ENCODE measurements at places on chromosomes 13 and 19.

DNA sequence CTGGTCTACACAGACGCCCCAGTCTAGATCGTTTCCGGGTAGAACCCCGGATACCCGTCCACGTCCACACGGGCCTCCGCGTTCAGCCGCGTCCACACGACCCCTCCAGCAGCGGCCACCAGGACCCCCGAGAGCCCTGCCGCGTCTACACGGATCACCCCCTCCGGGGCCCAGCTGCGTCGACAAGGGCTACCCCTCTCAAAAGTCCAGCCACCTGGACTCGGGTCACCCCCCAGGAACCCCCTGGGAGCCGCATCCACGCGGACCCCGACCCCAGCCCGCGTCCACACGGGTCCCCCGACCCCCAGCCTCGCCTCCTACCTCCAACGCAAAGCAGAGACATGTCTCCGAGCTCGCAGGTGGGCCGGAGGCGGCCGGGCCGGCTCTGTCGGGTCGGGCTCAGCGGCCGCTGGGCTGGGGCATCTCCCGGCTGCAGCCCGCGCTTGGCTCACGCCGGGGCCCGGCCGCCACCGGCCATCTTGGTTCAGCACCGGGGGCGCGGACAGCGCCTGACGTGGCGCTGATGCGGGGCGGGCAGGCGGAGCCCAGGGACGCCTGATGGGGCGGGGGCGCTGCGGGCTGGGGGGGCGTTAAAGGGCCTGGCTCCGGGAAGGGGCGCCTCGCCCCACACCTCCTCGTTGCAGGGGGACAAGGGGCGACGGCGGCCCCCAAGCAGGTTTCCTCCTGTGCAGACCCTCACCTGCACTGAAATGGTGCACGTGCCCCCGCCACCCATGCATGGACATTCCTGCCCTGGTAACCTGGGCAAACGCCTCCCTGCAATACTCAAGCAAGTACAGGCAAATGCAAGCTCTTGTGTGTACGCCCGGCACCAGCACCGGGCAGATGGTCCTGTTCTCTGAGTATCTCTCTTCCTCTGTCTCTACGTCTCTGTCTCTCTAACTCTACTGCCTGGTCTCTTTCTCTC lies at the start of gene UNC13A:
TSS of gene UNC13A (minus strand) at position 498 of the 928 bp plus-strand sequence. CDS start at position 343, 155 bp downstream.
- peak; percentile 60 for DNase-seq

GRCh38 chr13:27712421-27712820 lies 79.9 kb upstream of the GSX1 start:
- peak; percentile 8 for DNase-seq

- no peak for DNase-seq
These were observed 29.9 kb upstream of the TUBGCP3 start for GRCh38 chr13:112617754-112618375.

- no peak for DNase-seq
These were observed 16.0 kb upstream of the PRR19 start for GRCh38 chr19:42285988-42286348.

GRCh38 chr19:18775586-18776287 lies 15.4 kb downstream of the COMP start:
- no peak for DNase-seq

- DNase-seq = peak; percentile 37
These were observed 6.7 kb upstream of the MADCAM1 start for GRCh38 chr19:489418-490196.

- DNase-seq = no peak
These were observed 117.9 kb downstream of the TM9SF2 start for GRCh38 chr13:99619207-99619606.

DNA sequence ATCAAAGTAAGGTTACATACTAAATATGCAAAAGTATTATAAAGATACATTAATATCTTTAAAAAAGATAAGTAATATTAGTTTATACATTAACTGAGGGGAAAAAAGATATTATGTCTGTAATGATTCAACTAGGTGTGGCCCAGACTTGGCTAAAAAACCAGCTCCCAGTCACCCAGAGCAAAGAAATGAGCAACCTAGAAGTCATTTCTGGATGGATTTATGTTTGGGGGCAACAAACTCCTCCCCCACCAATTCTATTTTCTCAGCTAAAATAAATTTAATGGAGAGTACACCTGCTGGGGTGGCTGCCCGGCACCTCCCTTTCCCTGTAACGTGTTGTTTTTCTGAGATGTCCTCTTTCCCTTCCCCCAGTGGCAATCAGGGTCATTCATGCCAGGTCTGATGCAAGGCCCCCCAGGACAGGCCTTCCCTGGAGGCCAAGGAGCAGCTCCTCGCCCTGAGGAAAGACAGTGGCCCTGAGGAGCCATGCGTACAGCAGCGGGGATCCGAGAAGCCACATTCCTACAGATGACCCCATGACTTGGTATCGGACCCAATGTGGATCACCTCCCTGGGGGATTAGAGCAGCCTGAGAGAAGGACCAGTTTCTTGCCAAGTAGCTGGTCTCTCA lies 78.6 kb upstream of the DOCK9 start:
- DNase-seq = no peak

GRCh38 chr19:30881930-30882329 lies 467.3 kb downstream of the TSHZ3 start:
- no peak for DNase-seq

- peak; percentile 86 for DNase-seq
These were observed 20.2 kb downstream of the BBC3 start for GRCh38 chr19:47210689-47211316.

DNA sequence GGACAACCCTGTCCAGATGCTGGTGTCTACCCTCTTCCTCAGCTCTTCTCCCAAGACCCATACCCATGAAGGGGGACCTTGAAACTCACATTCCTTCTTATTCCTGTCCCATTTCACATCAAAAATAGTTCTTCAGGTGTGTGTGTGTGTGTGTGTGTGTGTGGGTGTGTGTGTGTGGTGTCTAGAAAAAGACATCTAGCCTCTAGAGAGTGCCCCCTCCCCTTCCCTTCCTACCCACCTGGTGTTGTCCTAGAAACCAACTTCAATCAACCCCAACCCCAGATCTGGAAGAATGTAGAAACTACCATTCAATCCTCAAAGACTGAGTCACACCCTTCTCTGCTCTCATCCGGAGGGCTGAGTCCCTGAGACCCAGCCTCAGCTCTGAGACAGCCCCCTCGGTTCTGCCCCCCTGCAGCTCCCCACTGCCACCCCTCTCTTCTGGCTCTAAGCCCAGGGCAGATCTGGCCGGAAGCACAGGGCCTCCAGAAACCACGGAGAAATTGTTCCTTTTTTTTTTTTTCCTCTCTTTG lies 3.5 kb downstream of the KCNN4 start:
- peak; percentile 60 for DNase-seq

DNA sequence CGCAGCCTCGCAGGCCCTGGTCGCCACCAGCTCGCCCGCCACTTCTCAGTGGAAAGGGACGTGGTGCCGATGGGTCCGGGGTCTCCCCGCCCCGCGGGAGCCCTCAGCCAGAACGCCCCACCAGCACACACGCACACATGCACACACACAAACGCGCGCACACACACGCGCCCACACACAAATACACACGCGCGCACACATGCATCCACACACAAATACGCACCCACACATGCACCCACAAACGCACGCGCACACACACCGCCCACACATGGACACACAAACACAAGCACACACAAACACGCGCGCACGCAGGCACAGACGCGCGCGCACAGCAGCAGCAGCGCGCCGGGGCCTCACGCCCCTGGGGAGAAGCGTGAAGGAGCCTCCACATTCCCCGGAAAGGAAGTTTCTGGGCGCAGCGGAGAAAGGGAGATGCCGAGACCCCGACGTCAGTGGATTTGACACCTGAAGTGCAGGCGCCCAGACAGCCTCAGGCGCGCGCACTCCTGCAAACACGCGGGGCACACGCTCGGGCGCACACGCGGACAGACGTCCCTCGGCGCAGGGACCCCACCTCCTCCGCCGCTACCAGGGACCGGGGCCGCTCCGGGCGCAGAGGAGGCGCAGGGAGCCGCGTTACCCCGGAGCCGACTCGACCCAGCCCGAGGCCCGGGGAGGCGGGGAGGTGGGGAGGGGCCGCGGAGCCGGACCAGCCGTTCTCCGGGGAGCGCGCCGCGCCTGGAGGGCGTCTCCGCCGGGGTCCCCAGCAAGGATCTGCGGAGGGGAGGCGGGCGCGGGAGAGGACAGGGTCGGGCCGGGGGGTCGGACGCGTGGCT lies 622 bp downstream of the RASA3 start:
- peak; percentile 56 for DNase-seq

GRCh38 chr13:66974174-66974573 lies 256.0 kb downstream of the PCDH9 start:
- DNase-seq = no peak

GRCh38 chr19:27657271-27658051 lies 1555.5 kb downstream of the UQCRFS1 start:
- DNase-seq = no peak

DNA sequence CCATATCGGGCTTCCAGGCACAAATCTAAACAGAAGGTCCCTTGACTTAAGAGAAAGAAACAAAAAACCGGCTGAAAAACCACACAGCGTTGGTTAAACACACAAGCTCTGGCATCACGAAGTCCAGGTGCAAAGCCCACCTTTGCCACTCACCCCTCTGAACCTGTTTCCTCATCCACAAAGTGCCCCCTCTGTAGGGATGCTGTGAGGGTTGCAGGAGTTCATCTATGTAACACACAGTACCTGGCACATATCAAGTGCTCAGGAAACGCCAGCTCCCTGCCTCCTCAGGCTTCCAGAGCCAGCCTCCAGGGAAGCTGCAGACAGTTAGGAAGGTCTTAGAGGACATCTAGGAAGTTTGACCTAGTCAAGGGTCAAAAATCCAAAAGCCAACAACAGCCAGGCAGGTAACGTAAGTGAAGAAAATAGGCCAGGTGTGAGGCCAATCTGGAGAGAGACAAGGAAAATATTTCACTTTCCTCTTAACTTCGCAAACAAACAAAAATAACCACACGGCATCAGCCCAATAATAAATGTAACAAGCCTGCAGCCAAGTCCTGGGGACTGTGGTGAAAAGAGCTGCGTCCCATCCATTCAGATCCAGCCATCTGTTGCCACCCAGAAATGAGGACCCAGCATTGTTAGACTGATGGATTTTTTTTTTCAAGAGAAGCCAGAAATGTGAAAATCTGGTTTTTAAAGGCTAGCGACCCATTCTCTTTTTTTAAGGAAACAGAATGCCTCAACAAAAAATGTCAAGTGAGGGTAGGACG lies 10.0 kb downstream of the KDELR1 start:
- no peak for DNase-seq

DNA sequence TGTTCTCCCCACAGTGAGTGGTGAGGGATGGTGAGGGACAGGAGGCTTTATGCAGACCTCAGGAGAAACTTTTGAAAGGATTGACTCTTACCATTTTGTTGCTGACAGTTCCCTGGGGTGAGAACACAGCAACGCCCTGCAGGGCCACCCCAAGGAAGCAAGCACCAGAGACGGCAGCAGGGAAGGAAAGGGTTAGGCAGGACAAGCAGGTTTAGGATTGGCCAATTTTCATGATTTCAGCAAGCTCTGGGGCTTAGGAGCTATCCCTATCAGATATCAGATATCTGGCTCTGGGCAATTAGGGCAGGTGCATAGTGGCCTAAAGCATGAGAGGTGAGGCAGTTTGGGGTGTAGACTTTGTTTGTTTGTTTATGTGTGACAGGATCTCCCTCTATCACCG lies 87.0 kb upstream of the LSM14A start:
- no peak for DNase-seq

GRCh38 chr13:33372251-33372919 lies 86.8 kb upstream of the STARD13 start:
- no peak for DNase-seq

GRCh38 chr13:32105653-32106313 lies 74.2 kb downstream of the FRY start:
- no peak for DNase-seq

DNA sequence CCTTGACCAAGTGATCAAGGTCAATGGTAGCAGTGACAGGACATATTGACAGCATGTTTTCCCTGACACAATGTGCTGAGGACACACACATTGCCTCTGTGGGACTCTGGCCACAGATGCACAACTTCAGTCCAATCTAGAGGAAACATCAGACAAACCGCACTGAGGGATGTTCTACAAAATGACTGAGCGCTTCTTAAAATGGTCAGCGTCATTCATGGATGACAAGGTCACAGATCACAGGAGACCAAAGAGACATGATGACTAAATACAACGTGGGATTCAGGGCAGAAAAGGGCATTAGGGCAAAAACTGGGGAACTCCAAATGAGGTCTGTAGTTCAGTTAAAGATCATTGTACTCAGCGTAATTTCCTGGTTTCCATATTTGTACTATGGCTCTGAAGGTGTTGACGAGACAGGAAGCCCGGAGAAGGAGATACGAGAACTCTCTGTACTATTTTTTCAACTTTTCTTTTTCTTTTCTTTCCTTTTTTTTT lies 20.6 kb downstream of the PBX4 start:
- DNase-seq = peak; percentile 63

DNA sequence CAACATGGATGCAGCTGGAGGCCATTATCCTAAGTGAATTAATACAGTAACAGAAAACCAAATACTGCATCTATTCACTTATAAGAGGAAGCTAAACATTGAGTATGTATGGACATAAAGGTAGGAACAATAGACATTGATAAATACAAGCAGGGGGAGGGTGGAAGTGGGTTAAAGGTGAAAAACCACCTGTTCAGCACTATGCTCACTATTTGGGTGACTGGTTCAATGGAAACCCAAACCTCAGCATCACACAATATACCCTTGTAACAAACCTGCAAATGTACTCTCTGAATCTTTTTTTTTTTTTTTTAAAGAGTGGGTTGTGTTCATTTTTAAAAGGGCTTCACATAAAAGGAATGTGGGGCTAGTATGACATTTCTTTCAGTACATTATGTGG lies 26.9 kb upstream of the CPB2 start:
- no peak for DNase-seq

- DNase-seq = peak; percentile 50
These were observed 27.5 kb upstream of the SIGLEC11 start for GRCh38 chr19:49988433-49988832.

- peak; percentile 85 for DNase-seq
These were observed at the start of gene IL27RA for GRCh38 chr19:14031719-14032480. Gene IL27RA, plus strand, starts transcription at chr19:14031762. Its CDS starts 111 bp downstream, at chr19:14031873.

DNA sequence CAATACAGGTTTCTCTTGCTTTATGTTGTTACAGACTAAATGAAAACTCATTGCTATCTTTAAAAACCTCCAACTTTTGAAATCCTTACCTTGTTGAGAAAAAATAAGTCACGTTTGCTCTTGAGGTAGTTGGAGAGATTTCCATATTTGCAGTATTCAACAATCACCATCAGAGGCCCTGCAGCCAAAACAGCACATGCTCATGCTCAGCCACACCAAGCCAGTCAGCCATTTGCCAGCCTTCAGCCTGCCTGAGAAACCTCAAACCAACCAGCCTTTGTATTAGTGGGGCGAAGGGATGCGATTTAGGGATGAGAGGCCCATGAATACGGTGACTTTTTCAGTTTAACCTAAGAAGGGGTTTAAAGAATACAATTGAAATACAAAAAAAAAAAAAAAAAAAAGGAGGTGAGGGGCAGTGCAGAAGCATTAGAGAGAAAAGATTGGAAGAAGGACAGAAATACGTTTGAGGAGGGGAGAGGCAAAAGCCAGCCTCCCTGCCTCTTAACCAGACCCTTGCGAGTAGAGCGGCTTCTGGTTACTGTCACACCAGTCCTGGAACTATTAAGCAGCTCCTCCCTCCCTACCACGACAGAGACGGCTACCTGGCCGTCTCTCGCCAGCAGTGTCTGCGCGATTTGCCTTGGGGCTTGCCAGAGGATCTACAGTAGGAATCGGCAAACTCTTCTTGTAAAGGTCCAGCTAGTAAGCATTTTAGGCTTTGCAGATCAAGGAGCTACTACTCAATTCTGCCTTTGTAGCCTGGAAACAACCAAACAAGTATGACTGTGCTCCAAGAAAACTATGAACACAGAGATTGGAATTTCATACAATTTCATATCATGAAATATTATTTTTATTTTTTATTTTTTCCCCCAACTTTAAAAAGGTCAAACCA lies 167.3 kb downstream of the FLT1 start:
- no peak for DNase-seq

- peak; percentile 16 for DNase-seq
These were observed 129.8 kb downstream of the DLEU7 start for GRCh38 chr13:50713523-50714248.
